Right ventricle myocardium inferior (tissue), 1 donor: ENCODE measurements at places on chromosomes 1 and 21. TPM values are rescaled to one million over a fixed set of nuclear protein-coding genes. Genes with fewer than 3 reads are reported as not detected.

ADCY10 gene
- total RNA-seq = not detected

PWP2 gene
- total RNA-seq = 8.1 TPM

UBASH3A gene
- total RNA-seq = not detected

PADI2 gene
- 0.87 TPM for total RNA-seq

MROH9 gene
- not detected for total RNA-seq

C1orf116 gene
- total RNA-seq = 1.2 TPM

CSRP1 gene
- total RNA-seq = 64.6 TPM

BCL2L15 gene
- total RNA-seq = not detected

DNA sequence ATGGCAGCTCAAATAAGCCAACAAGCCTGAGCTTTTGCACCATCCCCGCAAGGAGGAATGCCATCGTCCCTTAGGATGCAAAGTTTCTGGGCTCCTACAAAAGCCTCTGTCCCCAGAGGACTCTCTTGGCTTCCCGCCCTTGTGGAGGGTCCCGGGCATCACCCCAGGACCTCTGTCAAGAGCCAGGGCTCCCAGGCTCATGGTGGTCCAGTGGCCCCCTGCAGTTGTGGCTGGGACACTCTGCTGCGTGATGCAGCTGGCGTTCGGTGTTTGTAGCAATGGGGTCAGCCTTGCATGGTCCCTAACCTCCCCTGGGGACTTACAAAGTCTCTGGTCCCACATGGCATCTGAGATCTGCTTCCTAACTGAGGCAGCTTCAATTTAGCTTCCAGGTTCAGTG is 104.7 kb downstream of the RIPK4 start:
- no peak for DNase-seq

DNA sequence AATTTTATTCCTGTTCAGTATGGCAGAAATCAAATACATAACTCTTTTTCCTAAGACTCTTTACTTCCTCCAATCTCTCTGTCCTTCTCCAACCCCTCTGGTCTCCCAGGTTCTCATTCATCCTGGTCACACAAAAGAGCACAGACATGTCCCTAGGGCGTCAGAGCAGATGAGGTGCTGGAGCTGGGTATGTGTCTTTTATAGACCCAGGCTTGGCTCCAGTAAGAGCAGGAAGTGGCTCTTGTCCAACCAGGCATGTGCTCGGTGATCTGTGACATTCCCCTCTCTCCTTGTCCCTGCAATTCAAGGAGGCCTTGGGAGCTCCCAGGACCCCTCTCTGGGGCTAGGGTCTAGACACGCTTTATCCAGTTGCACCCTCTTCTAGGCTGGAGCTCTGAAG is 18.0 kb upstream of the LCE2D start:
- no peak for DNase-seq

- no peak for DNase-seq
These were observed 12.6 kb downstream of the DR1 start for GRCh38 chr1:93358293-93358692.

- peak; percentile 84 for DNase-seq
These were observed 4.3 kb upstream of the NADK start for GRCh38 chr1:1782399-1783221.

DNA sequence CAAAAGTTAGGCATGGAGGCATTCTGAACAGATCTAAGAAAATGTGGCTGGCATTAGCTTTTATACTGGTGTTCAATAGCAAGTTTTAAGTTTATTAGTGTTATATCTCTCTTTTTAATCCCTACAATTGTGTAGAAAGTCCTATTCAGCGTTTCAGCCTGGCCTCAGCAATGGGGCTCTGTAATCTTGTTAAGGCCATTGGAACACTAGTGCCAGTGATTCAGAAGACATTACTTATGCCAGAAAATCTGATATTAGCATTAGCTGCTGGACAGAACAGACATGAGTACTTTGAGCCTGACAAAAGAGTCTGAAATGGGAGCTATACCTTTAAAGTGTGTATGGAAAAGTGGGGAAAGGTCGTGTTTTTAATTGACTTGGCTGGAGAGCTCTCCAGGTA is 167.0 kb downstream of the NEGR1 start:
- no peak for DNase-seq

DNA sequence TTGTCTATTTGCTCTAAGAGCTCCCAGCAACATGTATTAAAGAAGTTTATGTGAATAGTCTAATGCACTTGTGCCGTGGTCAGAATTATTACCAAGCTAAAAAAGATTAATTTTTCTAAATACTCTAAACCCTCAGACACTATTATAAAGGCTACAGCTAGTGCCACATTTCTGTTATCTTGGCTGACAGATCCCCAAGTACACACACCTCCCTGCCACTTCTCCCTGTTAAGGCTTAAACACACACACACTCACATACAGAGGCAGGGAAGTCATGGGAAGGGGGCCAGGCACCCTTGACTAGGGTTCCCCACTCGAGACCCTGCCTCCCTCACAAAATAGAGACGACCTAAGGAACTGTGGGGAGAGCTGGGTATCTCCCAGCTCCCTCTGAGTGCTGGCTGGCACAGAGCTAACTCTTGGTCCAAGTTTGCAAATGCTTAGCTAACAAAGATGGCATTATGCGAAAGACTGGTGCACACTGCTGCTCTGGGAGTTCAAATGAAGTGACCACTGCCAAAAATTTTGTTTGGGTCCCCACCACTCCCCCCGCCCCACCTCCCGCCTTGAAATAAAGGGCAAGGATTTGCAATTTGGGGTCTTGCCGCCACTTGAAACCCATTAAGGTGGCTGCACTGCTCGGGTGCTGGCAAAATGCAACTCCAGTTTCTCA is 9.8 kb downstream of the SSBP3 start:
- DNase-seq = no peak

DNA sequence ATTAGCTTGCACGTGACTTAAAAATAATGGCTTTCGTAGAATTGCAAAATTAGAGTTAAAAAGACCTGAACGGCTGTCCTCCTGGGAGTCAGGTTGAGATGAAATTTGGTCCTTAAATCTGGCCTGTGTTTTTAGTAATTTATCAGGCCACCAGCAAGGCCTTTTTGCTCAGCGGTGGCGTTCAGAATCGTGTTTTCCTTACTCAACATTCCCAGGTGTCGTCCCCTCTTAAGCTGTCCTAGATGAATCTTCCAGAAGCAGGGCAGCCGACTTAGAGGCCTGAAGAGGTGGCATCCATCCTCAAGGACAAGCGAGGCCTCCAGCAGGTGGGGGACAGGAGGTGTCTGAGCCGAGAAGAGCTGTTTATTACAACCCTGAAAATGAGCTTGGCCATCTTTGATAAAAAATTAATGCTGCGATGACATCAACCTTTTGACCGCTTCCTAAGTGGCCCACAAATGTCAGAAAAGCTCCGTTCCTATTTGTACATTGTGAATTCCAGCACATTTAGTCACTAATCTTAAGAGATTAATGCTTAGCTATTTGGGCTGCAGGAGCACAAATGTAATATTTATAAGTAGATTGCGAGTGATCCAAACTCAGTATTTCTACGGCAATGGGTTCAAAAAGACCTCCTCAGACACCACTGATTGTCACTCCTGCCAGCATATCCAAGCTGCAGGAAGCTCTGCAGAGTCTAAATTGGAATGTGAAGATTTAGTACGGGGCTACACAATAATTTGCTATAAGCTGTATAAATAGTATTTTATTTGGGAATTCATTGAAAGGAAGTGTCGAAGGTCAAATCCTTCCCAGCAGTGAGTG is 344.1 kb upstream of the VAMP3 start:
- no peak for DNase-seq

GRCh38 chr1:235532360-235532759 is 28.1 kb upstream of the B3GALNT2 start:
- no peak for DNase-seq

DNA sequence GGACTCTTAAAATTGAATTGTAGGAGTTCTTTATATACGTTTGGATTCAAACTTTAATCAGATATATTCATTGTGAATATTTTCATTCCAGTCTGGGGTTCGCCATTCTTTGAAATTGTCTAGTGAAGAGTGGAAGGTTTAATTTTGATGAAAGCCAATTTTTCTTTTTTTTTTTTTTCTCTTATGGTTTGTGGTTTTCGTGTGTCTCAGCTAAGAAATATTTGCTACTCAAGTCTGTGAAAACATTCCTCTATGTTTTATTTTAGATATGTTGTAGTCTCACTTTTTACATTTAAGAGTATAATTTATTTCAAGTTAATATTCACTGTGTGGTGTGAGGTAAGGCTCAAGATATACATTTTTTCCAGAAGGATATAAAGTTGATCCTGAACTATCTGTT is 220.5 kb downstream of the KCNT2 start:
- no peak for DNase-seq

- no peak for DNase-seq
These were observed 4.2 kb downstream of the RNPC3 start for GRCh38 chr1:103529746-103530145.

- DNase-seq = no peak
These were observed 15.8 kb downstream of the DISP3 start for GRCh38 chr1:11494771-11495170.

DNA sequence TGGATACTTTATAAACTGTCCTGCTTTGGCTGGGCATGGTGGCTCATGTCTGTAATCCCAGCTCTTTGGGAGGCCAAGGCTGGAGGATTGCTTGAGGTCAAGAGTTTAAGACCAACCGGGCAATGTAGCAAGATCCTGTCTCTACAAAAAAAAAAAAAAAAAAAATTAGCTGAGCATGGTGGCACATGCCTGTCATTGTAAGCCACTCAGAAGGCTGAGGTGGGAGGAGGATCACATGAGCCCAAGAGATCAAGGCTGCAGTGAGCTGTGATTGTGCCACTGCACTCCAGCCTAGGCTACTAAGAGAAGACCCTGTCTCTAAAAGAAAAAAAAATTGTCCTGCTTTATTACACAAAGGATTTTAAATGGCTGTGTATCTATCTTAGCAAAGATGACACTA is 95.2 kb downstream of the LBR start:
- DNase-seq = no peak

GRCh38 chr1:110151175-110151669 is 928 bp downstream of the SLC6A17 start:
- DNase-seq = no peak

DNA sequence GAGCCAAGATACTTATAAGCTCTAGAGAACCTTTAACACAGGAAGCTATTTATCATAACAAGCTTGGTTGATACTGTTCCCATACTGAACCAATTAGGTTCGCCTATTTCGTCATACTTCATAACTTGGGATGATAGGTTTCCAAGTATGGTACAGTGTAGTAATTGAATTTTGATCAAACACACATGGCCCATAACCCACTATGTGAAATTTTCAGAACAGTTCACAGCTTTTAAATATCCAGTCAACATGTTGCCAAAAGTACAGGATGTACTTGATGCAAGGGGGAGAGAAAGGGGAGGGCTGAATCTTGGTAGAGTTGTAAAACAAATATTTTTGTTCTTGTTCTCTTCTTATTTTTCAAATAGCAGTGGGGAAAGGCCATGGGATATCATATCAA is 86.6 kb downstream of the TM2D1 start:
- no peak for DNase-seq

- no peak for DNase-seq
These were observed 15.9 kb downstream of the LYPD8 start for GRCh38 chr1:248739572-248740205.

DNA sequence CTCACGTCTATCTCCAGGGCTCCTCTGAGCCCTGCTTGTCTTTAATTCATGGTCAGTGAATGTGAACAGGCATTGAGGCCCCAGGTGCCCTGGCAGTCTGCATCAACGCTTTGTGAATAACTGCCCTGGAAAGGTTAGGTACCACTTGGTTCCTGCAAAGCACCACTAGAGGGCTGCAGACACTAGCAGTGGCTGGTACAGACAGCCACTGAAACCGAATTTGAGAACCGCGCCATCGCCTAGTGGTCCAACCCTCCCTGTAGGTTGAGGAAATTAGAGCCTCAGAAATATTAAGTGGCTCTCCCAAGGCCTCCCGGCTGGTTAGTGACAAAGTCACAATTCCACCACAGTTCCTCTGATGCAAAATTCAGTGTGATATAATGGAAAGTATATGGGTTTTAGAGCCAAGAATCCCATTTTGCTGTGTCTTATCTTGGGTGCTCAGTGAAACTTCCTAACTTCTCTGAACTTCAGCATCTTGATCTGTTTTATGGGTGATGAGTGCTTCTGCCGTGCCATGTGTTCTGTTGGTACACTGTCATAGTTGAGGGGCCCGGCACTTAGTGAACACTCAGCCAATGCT is 46.2 kb upstream of the BCL9 start:
- peak; percentile 77 for DNase-seq

DNA sequence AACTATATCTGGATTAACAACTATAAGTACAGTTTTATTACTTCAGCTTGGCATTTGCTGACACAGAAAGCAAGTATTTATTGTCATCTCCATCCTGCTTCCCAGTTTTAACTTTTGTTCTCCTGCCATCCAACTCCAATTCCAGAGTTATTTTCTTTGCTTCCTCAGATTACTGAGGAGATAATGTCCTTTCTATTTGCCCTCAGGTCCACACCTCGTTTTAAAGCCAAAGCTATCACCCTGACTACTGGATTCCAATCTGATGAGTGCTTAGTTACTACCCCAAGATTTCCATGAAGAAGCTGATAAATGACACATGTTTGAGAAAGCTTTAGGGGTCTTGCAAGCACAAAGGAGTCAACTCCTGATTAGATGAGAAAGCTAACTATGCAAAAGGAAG is 25.2 kb downstream of the ACKR1 start:
- no peak for DNase-seq

DNA sequence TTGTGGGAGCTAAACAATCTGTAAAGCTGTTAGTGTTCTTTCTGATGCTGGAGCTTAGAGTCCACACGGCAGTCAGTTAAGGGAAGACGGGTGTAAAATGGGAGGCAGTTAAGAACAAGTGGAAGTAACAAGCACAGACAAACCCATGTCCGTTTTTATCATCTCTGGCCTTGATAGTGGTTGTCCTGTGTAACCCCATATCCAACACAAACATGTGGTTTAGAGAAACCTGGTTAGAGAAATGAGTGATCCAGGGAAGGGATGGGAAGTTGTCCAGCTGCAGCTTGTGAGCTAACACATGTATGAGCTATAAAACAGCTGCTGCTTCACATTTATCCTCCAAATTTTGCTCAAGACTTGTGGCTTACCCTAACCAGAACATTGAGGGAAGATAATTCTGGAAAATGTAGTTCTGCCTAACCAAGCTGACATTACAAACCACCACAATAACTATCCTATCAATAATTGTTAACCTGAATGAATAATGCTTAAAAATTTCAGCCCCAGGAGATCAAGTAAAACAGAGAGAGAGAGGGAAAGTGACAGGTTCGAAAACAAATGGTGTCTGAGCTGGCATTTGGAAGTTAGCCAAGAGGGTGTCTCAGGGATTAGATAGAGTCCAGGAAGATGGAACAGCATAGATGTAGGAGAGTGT is 10.6 kb upstream of the C1orf162 start:
- no peak for DNase-seq

DNA sequence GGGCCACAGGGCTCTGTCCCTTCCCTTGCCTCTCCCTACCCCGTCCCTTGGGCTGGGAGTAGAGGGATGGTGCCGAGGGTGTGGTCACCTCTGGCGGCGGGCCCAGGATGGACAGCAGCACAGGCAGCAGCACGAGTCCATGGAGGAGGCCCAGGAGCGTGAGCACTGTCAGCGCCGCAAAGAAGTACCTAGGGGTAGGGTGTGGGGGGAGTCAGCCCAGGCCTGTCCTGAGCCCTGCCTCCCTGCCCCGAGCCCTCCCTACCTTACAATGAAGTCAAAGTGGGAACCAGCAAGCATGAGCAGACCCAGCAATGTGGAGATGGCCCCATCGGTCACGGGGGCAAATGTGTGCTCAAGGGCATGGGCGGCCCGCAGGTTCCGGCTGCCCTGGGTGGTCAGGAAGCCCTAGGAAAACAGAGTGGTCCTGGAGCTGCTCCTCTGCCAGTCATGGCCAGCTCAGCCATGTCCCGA is 14.7 kb downstream of the BTBD19 start:
- no peak for DNase-seq
